NCI-H446 (cell line): ENCODE measurements at places on chromosomes 3 and 15.
A peak's percentile ranks its signal among the peaks of the same experiment; 100 is the strongest.

- no peak for DNase-seq
Observed at GRCh38 chr3:104385421-104385820, 981.3 kb upstream of the ALCAM start.

GRCh38 chr15:59371458-59372351 is 966 bp downstream of the MYO1E start:
- DNase-seq, result no peak

DNA sequence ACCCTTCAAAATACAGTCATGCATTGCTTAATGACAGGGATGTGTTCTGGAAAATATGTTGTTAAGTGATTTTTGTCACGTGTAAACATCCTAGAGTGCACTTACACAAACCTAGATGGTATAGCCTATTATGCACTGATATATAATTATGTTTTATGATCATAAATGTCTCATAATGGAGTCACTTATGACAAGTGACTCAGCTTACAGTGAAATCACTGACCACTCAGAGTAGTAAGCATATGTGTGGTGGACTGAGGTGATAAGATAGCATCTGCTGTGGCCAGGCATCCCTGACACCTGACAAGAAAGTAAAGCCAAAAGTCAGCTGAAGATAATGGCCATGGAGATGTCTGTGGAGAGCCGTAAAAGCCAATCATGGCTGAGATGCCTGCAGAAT is 5.4 kb downstream of the ACAD11 start:
- DNase-seq, result no peak

DNA sequence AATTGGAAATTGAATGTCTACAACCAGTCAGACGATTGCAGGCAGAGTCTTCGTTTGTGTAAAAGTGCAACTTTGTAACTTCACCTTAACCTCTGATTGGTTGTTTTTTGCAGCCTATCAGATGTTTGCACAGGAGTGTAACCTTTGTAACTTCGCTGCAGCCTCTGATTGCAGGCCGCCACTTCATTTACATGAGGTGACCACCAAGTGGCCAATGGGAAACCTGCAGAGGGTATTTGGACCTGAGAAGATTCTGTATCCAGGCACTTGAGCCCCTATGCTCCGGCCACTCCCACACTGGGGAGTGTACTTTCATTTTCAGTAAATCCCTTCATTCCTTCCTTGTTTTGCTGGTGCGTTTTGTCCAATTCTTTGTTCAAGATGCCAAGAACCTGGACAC is 68.1 kb upstream of the PFN2 start:
- DNase-seq, result no peak

GRCh38 chr15:22941179-22941578 is 39.0 kb downstream of the CYFIP1 start:
- DNase-seq, result no peak

- DNase-seq, result no peak
Observed at GRCh38 chr15:78195735-78196201, 38.6 kb downstream of the ACSBG1 start.

DNA sequence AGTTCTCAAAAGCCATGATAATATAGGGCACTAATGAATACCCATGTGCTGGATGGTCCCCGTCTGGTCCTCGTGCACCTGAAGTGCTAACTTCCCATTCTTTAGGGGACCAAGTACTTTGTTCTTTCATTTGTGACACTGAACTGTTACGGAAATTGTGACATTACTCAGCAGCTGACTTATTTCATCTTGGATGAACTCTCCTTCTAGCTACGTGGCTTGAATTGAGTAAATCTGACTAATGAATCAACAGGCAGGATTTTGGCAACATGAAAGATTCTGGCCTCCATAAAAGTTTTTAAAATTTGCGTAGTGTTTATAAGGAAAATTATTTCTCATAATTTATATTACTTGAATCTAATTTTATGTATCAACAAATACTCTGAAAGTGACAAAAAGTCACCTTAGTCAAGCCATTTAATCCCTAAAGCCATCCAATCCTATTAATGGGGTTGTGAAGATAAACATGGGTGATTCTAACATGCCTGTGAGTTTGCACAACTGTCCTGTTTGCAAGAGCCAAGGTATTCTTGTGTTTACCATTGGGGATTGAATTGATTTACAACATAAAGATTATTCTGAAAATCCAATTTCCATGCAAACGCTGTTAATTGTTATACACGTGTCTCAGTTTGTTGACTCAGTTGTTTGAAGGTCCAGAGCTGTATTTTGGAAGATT is 119.9 kb downstream of the AGBL1 start:
- no peak for DNase-seq

- DNase-seq, result no peak
Observed at GRCh38 chr15:78739206-78739605, 72.1 kb downstream of the ADAMTS7 start.

GRCh38 chr15:94411285-94411684 is 179.9 kb downstream of the MCTP2 start:
- no peak for DNase-seq

- DNase-seq, result no peak
Observed at GRCh38 chr3:123708531-123708930, 123.7 kb upstream of the HACD2 start.

- DNase-seq, result no peak
Observed at GRCh38 chr3:133271539-133271938, 128.3 kb upstream of the BFSP2 start.

DNA sequence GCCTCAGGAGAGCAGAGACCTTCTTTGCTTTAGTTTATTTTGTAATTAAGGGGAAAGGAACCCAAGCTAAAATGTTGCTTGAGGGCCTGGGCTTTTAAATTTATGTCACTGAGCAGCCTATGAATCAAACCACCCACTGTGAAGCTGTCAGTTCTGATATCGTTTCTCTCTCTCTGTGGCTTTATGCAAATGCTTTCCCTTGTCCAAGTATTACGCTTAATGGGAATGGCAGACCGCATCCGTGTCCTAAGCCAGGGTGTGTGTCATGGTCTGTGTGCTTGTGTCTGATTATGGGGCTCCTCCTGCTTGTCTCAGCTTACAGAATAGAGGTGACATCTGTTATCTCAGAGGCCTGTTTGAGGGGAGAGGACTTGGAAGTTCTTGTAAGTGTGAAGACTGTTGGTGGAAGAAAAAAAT is 82.4 kb downstream of the EBLN2 start:
- no peak for DNase-seq

- DNase-seq, result no peak
Observed at GRCh38 chr3:13642597-13642996, 93.7 kb downstream of the FBLN2 start.

DNA sequence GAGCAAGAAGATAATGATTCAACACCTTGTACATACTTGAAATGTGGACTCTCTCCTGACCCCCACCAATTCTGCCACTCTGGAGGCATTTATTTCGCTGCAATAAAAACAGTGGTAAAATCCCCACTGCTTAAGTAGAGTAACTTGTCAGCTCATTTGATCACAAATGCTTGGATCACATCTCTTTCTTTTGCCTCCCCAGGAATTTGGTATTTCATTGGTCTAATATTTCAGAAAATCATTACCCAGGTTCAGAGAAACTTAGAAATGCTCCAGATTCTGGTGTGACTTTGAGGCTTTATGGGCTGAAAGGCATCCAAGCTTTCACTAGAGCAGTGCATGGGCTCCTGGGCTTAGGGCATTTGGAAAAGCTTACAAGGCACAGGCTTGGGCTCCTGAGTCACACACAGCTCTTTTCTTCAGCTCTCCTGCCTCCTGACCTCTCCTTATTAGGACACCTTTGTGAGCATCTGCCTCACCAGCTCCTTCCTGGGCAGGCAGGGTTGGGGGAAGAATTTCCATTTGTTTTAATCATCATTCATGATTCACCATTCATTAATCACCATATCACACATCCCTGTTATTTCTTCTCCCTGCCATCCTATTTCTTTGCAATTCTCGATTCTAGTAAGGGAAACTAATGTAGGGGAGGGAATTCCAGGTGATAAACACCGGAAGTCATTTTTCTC is 22.5 kb downstream of the CDCP1 start:
- no peak for DNase-seq

- DNase-seq, result no peak
Observed at GRCh38 chr15:27706300-27706699, 392.8 kb downstream of the OCA2 start.

DNA sequence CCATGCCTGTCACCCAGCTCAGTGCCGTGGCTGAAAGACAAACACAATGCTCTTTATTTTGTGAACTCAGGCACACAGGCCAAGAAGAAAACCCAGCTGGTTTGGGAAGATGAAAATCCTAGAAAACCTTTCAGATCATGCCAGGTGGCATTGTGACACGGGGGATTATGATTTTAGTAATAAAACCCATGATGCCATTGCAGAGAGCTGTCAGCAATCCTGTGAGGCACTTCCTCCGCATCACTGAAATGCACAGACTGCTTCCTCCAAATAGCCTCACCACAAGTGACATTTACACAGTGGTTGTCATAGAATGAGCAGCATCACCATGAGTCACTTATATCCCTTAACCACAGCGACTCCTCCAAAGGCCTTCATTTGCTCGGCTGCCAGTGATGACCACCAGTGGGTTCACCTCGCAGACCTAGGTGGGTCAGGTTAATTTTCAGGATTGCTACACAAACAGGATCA is 22.7 kb downstream of the ABHD6 start:
- no peak for DNase-seq

GRCh38 chr3:16928386-16929132 is 43.8 kb downstream of the PLCL2 start:
- DNase-seq, result peak; percentile 39

GRCh38 chr3:39814007-39814406 is 4.6 kb downstream of the MYRIP start:
- no peak for DNase-seq

DNA sequence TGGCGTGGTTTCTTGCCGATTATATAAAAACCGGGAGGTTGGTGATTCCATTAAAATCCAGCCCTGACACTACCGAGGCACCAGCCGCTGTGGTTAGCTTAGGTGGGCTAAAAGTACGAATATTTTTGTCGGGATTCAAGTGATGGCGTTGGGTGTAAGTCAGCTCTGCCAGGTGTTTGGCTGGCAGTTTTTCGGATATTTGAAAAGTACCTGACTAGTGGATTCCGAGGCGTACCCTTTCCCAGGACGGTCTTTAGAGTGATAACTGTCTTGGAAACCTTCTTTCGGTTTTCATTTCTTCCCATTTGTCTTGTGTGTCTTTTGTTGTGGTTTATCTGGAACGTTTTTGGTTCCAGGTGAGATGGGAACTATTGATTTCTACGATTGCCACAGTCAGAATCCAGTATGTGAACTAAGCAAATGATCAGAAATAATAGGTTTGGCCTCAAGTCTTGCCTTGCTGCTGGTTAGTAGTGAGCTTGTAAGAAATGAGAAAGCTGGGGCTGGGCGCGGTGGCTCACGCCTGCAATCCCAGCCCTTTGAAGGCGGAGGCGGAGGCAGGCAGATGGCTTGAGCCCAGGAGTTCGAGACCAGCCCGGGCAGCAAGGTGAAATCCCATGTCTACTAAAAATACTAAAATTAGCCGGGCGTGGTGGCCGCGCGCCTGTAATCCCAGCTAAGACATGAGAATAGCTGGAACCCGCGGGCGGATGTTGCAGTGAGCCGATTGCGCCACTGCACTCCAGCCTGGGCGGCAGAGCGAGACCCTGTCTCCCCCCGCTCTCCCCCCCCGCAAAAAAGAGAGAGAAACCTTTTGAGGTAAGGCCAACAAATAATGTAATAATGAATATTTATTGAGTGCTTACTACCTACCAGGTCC is 1.4 kb downstream of the FYTTD1 start:
- DNase-seq, result no peak

- DNase-seq, result no peak
Observed at GRCh38 chr15:69513450-69513960, 60.9 kb downstream of the RPLP1 start.

GRCh38 chr3:170330366-170330765 is 27.1 kb upstream of the SKIL start:
- no peak for DNase-seq

- DNase-seq, result no peak
Observed at GRCh38 chr15:82647835-82648256, 683 bp upstream of the CPEB1 start.

DNA sequence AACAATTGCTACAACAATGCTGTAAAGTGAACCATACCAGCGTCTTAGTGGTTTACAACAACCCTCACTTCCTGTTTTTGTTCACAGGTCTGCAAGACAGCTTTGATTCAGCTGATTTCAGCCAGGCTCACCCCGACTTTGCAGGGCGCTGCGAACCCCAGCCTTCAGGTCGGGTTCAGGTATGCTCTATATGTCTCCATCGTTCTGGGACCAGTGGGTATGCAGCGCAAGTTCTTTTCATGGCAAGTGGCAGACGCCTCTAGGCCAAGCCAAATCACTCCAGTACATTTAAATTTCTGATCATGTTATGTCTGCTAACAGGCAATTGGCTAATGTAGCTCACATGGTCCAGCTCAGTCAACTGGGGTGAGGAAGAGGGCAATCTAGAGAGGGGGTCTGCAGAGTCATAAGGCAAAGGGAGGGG is 52.4 kb upstream of the RGMA start:
- DNase-seq, result no peak

- DNase-seq, result no peak
Observed at GRCh38 chr3:165273411-165273810, 77.2 kb upstream of the SLITRK3 start.

GRCh38 chr3:111285694-111286093 is 214.1 kb downstream of the NECTIN3 start:
- DNase-seq, result no peak

DNA sequence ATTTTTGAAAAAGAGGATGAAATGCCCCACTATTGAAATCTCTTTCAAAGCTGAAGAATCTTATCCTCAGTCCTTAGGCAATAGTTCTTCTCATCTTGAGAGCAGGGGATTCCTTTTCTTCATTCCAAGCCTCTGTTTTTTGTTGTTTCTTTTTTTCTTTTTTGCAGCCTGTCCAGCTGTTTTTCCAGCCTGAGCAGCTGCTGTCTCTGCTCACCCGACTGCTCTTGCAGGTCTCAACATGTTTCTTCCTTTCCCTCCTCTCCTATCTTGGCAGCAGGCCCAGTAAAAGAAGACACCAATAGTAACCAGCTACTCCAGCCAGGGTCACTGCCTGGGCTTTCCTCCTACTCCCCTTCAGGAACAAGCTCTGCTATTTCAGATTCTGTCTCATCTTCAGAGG is 23.8 kb downstream of the MEX3B start:
- peak; percentile 83 for DNase-seq

DNA sequence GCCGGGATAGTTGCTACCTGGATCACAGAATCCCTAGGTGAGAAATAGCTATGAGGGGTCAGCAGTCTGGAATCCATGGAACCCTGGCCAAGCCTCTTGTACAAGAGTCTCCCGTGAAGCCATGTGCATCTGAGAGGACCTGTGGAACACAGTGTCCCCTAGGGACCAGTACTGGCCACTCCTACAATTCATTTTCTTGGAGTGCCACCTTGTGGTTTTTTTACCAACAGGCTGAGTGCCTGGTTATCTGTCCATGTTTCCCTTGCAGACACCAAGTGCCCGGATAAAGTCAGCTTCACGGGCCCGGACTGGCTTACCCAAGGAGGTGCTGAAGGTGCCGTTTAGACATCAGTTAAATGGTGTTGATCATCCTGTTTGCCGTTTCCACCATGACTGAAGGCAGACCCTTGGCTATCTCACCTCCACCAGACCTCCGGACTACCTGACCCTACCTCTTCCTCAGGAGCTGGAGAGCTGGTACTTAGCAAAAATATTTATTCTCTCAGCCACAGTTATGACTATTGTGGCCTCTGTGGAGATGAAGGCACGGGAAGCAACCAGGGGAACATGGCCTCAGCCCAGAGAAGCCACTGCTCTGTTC is 93.9 kb downstream of the RBPMS2 start:
- peak; percentile 39 for DNase-seq

GRCh38 chr15:62994975-62995681 is 47.4 kb upstream of the TPM1 start:
- DNase-seq, result no peak

GRCh38 chr3:152322756-152323155 is 54.0 kb downstream of the MBNL1 start:
- no peak for DNase-seq
